ENCODE measurements at places on chromosomes 7 and 10.

GRCh38 chr7:18457832-18458231, 37.7 kb upstream of the HDAC9 start:
- DNase-seq, result no peak

- DNase-seq, result no peak
Observed at GRCh38 chr7:4713183-4713784, 31.2 kb downstream of the FOXK1 start.

GRCh38 chr7:46321556-46322205, 400.6 kb upstream of the IGFBP3 start:
- no peak for DNase-seq

DNA sequence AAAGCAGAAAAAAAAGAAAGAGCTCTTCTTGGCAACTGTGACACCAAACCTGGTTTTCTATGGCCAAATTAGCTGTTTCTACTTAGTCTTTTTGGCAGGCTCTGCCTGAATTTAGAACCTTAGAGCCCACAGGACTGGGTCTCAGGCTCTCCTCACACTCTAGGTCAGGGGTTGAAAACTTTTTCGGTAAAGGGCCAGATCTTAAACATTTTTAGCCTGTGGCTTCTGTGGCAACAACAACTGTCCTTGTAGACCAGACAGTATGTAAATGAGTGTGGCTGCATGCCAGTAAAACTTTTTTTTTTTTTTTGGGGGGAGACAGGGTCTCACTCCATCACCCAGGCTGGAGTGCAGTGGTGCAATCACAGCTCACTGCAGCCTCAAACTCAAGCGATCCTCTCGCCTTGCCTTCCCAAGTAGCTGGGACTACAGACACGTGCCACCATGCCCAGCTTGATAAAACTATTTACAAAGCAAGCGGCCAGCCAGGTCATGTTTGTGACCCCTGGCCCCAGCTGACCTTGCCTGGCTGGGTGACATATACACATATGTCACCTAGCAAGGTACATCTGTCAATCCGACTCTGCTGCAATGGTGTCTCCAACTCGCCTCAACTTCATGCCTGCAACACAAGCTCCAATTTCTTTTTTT, 17.4 kb downstream of the KPNA7 start:
- DNase-seq, result no peak

DNA sequence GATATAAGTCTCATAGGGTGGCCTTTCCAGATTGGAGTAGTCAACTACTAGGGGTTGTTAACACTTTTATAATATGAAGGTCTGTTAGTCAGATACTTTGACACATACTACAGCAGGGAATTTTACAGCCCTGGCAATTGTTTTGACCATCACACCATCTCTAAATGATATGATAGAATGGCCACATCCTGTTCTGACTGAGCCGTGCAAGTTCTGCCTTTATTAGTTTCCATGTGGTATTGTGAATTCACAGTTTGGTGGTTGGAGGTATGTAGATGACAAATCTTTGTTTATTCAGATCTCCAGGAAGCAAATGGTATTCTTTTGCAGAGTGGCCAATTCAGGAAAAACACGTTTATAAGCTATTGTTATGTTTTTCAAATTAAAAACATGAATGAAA, 83.0 kb downstream of the NRG3 start:
- DNase-seq, result no peak

GRCh38 chr7:1103789-1104515, 16.0 kb downstream of the GPER1 start:
- DNase-seq, result no peak

DNA sequence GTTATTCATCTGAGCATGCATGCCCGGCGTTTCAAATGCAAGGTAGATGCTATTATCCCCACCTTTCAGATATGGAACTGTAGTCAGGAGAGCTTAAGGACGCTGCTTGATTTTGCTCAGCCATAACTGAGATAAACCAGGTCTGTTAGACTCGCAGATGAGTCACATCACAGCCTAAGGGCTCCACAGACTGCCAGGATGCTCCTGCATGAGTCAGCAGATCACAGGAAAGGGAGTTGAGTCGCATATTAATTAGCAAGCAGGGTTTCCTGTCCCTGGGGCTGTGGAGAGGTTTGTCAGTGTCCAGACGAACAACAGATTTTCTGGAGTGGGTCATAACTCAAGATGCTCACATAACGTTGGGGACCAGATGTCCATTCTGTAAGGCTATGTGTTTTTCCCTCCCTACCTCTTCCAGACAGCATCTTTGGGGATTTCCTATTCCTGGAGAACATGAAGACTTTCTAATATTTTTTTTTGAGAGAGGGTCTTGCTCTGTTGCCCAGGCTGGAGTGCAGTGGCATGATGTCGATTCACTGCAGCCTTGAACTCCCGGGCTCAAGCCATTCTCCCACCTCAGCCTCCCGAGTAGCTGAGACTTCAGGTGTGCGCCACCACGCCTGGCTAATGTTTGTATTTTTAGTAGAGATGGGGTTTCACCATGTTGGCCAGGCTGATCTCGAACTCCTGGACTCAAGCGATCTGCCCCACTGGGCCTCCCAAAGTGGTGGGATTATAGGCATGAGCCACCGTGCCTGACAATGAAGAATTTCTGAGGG, 36.7 kb downstream of the PFKFB3 start:
- no peak for DNase-seq

- no peak for DNase-seq
Observed at GRCh38 chr10:28580825-28581224, 47.9 kb downstream of the WAC start.

All from hippocampal formation (tissue), 2 donors.